ENCODE measurements at places on chromosomes 2 and 18.

- DNase-seq, result no peak
Observed at GRCh38 chr2:11090187-11090586, 65.1 kb upstream of the SLC66A3 start.

GRCh38 chr2:9097239-9097638 is 93.8 kb upstream of the MBOAT2 start:
- no peak for DNase-seq

- DNase-seq, result no peak
Observed at GRCh38 chr2:44055229-44055628, 59.4 kb upstream of the LRPPRC start.

DNA sequence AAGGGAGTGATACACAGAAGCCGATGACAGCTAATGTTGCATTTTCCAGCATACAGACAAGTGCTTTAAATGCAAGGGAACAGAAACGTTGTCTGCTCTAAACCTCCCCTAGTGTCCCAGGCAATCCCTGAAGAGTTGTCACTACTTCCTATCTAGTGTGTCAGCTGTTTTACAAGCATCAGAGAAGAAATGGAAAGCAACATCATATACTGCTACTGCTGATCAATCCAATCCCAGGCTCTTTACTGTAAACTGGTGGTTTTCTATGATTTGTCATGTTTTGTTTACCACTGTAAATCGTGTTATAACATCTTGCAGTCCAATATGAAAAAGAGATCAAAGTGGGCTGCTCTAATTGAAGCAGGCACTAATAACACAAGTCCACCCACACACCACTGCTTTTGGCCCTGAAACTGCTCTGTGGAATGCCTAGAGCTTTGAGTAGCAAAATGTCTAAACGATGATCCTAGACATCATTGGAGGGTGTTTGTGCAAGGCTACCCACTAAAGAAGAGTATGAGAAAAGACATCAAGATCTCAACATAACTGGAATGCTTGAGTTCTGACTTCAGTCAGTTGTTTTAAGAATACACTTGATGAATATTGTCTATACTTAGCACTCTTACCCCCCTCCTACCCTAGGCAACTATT is 18.1 kb upstream of the ROCK1 start:
- no peak for DNase-seq

DNA sequence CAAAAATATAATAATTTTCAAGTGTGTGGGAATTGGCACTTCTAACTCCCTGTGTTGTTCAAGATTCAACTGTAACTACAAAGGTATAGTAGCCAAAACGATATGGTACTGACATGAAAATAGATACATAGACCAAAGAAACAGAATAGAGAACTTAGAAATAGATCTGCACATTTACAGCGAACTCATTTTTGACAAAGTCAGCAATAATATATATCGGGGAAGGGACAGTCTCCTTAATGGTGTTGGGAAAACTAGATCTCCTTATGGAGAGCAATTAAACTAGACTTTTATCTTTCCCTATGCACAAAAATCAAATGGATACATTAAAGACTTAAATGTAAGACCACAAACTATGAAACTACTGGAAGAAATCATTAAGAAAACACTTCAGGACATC is 1530.6 kb upstream of the SLC39A10 start:
- no peak for DNase-seq

DNA sequence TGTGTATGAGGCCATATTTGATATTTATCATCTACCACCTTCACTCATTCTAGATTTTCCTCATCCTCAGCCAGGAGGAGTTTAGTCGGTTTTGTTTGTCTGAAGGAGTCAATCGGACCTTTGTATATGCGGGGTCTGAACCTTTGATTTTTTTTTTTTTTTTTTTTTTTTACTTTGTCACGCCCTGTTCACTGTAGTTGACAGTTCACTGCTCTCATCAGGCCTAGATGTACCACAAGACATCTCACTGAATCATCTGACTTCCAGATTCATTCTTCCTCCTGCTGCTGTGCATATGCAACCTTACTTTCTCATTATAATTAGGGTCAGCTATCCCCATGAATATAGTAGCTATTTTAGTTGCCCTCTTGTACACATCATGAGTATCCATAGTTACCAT is 133.2 kb downstream of the ARHGAP15 start:
- DNase-seq, result no peak

- no peak for DNase-seq
Observed at GRCh38 chr2:12170121-12170520, 423.7 kb downstream of the LPIN1 start.

GRCh38 chr2:102585847-102586404 is 33.4 kb upstream of the SLC9A2 start:
- no peak for DNase-seq

- DNase-seq, result no peak
Observed at GRCh38 chr18:50559752-50560680, at the start of gene MAPK4. Gene MAPK4 (plus strand): TSS chr18:50560087. CDS start chr18:50663959, 103,872 bp downstream.

DNA sequence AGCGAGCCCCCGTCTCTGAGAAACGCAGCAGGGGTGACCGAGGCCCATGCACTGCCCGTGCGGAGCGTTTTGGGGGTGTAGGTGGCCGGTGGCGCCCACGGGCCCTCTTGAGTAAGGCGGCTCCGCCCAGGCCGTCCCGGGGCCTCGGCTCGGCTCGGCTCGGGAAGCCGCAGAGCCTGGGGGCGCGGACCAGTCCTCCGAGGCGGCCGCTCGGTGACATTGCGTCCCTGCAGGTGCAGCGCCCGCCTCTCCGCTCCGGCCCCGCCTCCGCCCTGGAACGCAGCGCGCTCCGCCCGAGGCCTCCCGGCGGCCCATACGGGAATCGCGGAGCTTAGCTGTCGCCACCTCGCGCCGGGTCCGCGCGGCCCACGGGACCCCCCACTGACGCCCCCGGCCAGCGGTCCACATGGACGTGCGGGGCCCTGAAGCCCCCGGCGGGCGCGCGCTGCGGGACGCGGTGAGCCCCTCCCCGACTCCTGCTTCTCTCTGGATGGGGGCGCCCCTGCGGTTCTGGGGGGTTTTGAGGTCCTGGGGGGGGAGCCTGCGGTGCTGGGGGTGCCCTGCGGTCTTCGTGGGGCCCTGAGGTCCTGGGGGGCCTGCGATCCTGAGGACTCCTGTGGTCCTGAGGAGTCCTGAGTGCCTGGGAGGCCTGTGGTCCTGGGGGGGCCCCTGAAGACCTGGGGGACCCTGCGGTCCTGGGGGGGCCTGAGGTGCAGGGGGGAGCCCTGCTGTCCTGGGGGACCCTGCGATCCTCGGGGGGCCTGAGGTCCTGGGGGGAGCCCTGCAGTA is at the start of gene HSBP1L1:
TSS of gene HSBP1L1 (plus strand) at position 314 of the 789 bp plus-strand sequence. CDS start at position 407, 93 bp downstream.
- no peak for DNase-seq

- DNase-seq, result no peak
Observed at GRCh38 chr18:34864836-34865497, 154.9 kb downstream of the DTNA start.

DNA sequence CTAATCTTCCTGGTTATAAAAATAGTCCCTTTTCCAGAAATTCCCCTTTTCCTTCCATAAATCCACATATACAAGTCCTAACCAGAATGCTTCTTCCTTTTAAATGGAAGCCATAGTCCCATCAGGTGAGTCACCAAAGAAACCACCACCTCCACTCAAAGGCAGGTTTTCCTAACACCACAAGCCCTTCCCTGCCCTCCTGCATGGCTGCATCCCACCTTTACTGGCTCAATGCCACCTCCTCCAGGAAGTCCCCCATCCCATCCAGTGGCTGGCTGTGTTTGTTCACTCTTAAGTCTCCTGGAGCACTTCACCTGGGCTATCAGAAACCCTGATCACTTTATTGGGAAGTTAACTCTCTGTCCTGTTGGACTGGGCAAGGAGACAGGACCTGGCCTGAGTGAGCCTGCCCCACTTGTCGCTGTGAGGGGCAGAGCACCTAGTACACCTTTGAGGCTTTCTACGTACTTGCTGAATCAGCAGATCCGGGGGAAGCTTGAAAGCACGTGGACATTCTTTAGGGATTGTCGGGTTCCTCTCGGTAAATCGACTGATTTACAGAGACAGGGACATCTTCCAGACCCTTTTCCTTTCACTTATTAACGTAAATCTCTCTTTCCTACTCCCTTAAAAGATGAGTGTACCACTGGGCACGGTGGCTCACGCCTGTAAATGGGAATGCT is 71.0 kb downstream of the NGEF start:
- no peak for DNase-seq
